ENCODE measurements at places on chromosomes 4 and X.

DNA sequence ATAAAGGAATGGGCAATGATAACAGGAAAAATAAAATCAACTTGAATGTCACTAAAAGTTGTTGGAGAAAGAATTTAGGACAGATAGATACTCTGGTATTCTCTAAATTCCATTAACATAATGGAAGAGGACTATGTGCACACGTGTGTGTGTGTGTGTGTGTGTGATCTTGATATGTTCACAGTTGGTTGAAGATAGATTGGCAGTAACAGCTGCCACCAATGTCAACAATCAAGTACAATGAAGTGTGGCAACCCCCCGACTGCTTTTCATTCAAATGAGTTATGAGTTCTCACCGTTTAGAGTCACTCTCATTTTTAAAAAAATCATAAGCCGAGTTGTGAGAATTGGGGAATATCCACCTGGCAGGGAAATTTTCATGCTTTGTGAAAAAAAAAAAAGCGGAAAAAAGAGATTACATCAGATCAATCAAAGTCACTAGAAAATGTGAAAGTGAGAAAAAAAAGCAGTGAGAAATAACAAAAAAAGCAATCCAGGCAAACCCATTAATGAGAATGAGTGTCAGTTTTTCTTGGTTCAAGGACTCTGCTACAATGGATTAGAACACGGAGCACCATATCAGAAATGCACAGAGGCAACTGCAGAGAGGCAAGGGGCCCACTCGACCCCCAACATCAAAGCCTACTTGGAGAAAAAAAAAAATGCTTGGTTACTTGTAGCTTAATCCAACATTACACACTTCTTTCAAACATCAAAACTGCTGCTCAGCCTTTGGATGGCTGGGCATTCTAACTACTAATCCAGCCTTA lies 414.9 kb upstream of the PITX2 start:
- DNase-seq: no peak

GRCh38 chr4:121950212-121950679 lies 1.6 kb downstream of the TRPC3 start:
- peak; percentile 82 for DNase-seq

- DNase-seq: no peak
Observed at GRCh38 chr4:109916027-109916409, 3.3 kb downstream of the EGF start.

DNA sequence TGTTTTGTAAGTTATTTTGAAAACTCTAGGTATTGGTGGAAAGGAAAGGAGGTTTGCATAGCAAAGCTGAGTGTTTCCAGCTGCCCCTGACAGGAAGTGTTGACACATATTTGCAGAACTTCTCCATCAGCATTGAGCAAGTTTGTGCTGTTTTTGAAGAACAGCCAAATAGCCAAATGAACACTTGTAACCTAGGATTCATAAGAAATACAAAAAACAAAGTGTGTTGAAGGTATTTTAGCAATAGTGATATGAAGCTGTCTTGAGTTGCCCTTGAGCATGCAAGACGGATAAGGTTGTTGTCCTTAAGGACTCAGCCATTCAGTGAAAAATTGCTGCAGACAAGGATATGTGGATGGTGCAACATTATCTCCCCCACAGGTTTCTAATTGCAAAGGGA lies 68.3 kb upstream of the PGM2 start:
- DNase-seq: no peak

DNA sequence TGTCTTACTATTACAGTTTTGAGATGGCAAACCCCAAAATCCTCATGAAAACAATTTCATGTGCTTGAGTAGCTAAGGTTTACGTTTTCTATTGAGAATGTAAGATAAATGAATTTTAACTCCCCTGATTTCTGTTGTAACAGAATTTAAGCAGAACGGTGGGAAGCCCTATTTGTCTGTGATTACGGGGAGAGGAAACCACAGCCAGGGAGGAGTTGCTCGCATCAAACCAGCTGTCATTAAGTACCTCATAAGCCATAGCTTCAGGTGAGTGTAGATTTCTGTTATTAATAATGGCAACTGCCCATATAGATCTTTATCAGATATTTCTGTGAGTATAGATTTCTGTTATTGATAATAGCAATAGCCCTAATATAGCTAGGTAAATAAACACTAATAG lies 44.2 kb upstream of the RHOH start:
- no peak for DNase-seq

DNA sequence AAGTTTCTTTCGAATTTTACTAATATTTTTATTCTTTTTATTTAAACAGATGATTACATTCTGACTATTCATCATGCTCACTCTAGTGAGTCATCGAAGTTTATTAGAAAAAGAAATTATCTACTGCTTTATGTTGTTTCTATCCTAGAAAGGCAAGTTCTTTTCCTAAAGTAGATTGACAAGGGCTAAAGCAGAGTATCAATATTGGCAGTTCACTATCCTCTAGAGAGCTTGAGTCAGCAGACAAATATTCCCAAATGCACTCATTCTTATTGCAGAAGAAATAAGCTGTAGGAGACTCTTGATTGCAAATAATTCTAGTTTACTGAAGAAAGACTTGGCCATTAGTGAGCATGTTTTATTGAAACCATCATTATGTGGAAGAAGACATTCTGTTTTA lies 911.8 kb downstream of the CENPC start:
- no peak for DNase-seq

DNA sequence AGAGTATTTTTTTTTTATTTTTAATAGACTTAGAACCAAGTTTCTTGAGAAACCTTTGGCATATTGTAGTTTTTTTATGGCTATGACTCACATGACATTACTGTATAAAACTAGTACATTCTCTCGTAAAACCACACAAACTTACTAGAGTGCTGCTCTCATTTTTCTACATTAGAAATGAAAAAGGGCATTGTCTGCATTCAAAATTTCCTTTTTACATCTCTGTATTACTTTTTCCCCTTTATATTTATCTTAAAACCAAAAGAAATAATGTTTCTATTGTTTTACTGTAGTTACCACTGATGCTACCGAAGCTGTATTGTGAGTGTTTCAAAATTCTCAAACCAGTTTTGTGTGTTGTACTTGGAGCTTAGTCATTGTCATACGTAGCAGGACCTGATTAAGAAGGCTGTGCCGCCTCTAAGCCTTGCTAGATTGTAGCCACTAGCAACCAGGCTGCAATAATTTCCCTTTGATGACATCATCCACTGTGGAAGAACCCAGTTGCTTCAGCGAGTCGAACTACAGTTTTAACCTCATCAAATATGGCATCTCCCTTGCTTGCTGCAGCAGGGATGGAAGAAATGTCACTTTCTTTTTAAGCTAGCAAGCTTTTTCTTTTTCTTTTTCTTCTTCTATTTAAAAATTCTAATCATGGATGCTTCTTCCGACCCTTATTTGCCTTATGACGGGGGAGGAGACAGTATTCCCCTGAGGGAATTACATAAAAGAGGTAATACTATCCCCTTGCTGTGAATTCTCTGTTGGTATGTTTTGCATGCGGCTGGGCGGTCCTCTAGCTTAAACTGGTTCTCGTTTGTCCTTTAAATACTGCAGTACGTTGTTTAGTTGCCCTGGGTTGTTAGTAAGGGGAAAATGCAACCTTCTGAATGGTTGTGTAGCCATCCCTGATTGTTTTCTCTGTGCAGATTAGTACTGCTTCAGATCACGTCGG lies 39.6 kb downstream of the CLCN3 start:
- peak; percentile 77 for DNase-seq

DNA sequence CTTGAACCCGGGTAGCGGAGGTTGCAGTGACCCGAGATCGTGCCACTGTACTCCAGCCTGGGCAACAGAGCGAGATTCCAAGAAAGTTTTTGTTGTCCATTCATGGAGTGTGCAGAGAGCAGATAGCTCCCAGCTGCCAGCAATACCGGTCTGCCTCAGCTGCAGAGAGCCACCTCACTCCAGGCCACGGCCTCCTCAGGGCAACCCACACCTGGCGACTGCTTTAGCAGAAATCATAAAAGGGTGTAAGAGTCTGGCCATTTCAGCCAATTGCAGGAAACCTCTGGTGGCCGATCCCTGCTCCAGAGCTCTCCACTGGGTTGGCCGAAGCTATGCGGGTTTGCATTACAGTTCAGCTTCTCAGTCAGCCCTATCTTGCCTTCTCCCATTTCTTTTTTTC lies 227.4 kb upstream of the BCOR start:
- no peak for DNase-seq

DNA sequence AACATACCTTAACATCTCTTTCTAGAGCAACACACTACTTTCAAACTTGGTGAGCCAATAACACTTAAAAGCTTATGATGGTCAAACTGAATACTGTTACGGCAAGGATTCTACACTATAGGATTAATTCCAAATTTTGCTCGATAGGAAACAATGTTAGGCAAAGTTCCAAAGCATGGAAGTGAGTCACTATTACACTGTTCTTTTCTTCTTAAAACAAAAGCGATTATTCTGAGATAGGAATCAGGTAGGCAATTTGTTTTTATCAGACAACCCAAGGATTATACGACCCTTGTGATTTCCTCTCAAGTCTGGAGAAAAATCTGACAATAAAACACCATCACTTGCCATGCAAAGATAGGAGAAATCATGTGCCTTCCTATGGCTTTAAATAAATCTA lies 81.5 kb downstream of the HUWE1 start:
- DNase-seq: no peak

- no peak for DNase-seq
Observed at GRCh38 chr4:153489856-153490558, 23.8 kb downstream of the TMEM131L start.

DNA sequence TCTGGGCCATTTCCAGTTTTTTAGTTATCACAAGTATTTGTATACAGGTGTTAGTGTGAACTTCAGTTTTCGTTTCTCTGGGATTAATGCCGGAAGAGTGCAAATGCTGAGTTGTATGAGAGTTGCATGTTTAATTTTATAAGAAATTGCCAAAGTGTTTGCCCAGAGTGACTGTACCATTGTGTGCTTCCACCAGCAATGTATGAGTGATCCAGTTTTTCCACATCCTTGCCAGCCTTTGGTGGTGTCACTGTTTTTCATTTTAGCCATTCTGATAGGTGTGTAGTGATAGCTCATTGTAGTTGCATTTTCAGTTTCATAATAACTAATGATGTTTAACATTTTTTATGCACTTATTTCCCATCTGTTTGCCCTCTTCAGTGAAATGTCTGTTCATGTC lies 18.4 kb downstream of the PLS3 start:
- DNase-seq: no peak

GRCh38 chrX:44071847-44072551 lies 98.8 kb upstream of the NDP start:
- DNase-seq: no peak

- no peak for DNase-seq
Observed at GRCh38 chr4:36652857-36653256, 371.4 kb downstream of the DTHD1 start.

DNA sequence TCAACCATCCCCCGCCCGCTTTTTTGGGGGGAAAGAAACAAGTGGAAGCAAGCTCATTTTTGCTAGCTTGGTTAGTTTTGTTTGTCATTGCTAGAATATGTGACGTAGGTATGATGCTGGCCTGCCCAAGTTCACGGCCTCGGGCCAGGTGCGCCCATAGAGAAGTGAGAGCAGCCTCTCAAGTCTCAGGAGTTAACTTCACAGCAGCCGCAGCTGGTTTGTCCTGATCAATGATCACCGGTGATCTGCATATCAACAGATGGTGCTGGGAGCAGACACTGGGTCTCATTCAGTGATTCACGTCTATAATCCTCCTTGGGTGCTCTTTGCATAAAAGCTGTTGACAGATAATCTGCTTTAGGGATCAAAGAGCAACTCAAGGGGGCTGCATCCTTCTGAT lies 50.1 kb downstream of the ENPP6 start:
- no peak for DNase-seq

DNA sequence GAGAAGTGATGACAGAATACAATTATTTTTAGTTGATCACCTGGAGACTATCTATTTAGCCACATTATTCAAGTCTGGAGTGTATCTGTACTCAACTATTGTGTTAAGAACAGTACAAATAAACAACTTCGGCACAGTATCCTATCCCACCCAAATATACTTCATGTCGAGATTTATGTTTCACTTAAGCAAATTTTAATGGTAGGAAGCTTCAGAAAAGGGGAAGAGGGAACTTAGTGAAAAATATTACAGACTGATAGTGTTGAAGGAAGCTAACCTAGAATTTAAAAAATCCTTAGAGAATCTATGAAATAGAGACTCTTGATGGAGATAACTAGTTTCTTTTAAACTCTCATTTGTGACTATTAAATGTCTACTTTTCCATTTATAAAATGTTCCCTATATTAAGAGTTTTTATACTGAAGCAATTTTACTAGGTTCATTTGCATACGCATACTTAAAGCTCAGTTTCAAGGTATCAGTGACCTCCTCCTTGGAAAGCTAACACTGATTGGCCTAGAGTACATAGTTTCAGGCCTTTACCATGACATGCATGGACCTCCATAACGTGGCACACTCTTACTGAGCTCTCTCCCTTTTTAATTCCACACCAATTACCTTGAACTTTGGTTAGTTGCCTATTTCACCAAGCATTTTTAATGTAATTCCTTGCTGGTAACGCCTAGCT lies 197.7 kb downstream of the CAMK2D start:
- no peak for DNase-seq

DNA sequence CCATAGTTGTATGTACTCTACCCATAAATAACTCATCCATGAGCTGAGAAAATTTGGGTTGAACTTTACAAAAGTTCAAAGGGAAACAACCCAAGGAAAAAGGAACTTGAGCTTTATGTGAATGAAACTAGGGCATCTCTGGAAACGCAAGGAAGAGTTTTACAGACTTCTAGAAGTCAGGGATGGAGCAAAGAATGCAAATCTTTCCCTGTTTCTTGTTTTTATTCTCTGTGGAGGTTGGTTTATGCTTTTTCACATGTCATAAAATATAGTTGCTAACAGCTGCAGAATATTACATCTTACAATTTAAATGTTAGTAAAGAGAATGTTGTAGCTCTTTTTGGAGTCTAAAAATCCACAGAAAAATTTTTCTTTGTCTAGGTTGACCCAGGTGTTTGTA lies 754.1 kb downstream of the PCDH7 start:
- DNase-seq: peak; percentile 6

DNA sequence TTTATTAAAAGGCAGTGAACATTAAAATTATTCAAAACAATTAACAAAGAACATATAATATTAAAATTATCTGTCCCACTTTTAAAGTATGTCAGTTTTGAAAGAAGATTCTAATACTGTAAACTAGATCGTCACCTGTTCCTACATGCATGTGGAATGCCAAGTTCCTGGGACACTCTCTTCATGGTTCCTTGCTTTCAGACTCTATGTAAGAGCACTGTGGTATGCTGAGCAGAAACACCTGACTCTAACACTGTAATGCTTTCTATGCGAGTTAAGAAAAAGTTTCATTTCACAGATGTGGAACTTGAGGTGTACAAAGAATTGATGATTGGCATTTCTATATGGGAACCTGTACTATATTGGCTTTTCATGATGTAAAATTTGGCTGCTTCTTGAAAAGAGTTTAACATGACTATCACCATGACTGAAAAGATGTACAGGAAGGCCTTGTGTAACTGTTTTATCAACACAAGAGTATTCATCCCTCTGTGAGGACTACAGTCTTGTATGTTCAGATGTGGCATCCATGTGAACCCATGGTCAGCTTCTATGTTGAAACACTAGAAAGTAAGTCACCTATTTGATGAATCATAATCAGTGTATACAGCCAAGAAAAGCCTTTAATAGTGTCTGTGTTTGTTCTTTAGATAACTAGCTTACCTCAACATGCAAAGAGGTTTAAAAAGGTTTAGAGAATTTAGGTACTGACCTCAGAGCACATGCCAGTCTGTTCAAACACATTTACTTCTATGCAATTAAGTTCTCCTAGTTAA lies 354.5 kb downstream of the ARHGAP24 start:
- DNase-seq: no peak

- no peak for DNase-seq
Observed at GRCh38 chr4:166658585-166658984, 575.7 kb downstream of the SPOCK3 start.

GRCh38 chr4:98468709-98469108 lies 189.7 kb downstream of the TSPAN5 start:
- peak; percentile 49 for DNase-seq

All from hindlimb muscle (tissue), 1 donor.